ENCODE measurements at places on chromosomes 11 and 22.

DNA sequence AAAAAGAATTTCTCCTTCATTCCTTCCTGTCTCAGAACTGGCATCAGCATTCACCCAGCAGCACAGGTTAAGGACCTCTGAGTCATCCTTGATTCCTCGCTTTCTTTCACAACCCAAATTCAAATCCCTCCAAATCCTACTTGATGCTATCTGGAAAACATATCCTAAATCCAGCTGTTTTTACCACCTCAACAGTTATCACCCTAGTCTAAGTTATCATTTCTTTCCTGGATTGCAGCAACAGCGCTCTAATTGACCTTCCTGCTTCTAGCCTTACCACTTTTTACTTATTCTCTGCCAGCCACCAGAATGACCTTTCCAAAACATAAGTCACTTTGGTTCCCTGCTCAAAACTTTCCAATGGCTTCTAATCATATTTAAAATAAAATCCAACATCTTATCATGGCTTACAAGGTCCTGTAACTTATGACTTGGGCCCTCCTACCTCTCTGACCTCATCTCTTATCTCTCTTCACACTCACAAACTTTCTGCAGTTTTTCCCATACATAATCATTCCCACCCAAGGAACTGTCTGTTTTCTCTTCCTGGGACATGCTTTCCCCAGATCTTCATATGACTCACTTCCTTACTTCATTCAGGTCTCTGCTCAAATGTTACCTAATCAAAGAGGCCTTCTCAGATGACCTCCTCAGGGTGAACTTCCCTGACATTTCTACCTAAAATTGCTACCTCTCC lies 119.4 kb downstream of the TTC28 start:
- DNase-seq, result peak; percentile 36

GRCh38 chr22:44424867-44425693 lies 73.0 kb downstream of the RTL6 start:
- no peak for DNase-seq

DNA sequence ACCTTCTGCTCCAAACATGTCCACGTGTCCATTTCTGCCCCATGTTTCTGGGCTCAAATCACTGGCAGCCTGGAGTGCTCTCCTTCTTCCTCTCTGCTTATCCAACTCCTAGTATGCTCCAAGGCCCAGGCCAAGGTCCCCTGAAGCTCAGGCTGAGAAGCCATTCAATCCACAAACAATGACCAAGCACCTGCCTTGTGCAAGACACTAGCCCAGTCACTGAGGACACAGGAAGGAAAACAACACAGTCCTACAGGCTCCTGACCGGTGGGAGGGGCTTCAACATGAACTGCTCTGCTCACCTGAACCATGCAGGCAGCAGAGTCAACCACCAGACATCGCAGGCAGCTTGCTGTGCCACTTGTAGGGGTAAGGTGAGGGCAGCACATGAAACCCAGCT lies 93.6 kb downstream of the RPL27A start:
- DNase-seq, result peak; percentile 38

GRCh38 chr22:47553436-47553835 lies 791.0 kb downstream of the TBC1D22A start:
- no peak for DNase-seq

DNA sequence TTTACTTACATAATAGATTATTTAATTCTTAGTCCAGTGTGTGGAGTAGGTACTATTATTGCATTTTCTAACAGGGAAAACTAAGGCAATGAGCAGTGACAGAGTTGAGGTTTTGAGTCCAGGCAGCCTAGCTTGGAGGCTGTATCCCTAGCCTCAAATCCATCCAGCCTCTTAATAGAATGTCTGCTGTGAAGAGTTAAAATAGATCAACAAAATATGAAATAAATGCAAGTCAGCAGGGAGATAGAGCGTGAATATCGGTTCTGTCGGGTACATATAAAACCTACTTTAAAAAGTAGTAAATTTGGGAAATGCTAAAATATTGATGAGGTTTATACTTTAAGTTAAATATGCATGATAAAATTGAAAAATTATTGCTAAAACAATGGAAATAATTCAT lies 53.3 kb downstream of the MED15 start:
- DNase-seq, result no peak

GRCh38 chr11:73019996-73020395 lies 122.1 kb downstream of the FCHSD2 start:
- DNase-seq, result no peak

DNA sequence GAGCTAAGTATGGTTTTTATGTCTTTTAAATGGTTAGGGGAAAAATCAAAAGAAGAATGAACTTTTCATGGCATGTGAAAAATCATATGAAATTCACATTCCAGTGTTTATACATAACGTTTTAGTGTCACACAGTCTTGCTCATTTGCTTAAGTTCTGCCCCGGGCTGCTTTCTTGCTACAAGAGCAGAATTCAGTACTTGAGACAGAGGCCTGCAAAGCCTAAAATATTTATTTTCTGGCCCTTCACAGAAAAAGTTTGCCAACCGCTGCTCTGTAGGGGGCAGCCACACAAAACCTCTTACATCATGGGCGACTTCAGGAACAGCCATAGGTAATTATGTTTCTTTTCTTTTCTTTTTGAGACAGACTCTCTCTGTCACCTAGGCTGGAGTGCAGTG lies 1.0 kb upstream of the ATG2A start:
- no peak for DNase-seq

DNA sequence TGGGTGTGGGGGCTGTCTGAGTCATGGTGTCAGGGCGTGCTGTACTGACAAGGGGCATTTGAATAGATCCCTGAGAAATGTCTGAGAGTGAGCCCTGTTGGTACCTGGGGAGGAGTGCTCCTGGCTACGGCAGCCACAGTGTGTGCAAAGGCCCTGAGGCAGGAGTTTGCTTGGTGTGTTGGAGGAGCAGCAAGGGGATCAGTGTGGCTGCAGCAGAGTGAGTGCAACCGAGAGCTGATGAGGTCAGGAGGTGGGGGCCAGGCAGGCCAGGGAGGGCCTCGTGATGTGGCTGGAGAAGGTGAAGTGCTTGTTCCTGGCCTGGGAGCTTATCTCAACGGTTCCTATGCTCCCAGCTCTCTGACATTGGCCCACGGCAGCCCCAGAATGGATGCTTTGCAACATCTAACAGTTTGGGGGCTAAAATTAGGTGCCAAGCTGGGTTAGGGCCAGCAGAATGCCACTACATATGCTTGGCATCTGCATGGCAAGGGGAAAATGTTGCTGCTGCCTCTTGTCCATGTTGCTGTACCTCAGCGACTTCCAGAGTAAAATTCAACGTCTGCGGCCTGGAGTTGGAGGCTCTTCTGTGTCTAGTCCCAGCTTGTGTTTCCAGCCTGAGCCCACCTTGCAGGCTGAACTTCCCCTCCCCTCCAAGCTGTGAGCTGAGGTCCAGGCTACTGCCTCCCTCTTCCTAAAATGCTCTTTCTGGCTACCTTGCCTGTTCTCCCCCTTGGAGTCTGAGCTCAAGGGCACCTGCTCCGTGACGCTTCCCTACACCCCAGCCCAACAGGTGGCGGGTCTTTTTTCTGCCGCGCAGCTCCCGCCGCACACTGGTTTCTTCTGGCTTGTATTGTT lies 48.2 kb upstream of the MYEOV start:
- DNase-seq, result no peak

DNA sequence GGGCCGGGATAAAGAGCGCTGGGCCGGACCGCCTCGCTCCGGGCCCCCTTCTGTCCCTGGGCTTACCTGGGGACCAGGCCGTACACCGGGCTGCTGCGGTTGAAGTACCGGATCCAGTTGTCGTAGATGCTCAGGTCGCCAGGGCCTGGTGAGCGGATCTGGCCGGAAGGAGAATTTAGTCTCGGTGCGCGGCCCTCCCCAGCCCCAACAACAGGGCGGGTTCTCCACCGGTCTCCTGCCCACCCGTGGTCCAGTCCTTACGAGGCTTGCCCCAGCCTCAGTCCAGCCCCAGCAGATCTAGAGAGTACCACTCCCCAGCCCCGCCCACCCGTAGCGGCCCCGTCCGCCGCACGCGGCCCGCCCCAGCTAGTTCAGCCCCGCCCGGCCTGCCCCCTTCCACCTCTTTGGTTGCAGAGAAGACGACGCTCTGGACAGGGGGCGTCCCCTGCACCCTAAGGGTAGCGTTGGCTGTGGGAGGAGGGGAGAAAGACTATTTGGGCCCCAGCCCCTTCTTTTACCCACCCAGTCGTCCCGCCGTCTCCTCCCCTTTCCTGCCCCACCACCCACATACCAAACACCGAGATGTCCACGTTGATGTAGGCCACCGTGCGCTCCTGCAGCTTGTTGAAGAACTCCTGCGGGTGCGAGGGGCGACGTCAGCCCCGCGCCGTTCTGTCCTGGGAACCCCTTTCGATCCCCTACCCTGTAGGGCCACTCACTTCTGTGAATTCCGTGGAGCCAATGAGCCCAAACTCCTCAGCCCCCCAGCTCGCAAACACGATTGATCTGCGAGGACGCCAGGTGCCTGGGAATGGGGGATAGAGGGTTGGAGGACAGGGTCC lies 6.8 kb downstream of the SAC3D1 start:
- no peak for DNase-seq

DNA sequence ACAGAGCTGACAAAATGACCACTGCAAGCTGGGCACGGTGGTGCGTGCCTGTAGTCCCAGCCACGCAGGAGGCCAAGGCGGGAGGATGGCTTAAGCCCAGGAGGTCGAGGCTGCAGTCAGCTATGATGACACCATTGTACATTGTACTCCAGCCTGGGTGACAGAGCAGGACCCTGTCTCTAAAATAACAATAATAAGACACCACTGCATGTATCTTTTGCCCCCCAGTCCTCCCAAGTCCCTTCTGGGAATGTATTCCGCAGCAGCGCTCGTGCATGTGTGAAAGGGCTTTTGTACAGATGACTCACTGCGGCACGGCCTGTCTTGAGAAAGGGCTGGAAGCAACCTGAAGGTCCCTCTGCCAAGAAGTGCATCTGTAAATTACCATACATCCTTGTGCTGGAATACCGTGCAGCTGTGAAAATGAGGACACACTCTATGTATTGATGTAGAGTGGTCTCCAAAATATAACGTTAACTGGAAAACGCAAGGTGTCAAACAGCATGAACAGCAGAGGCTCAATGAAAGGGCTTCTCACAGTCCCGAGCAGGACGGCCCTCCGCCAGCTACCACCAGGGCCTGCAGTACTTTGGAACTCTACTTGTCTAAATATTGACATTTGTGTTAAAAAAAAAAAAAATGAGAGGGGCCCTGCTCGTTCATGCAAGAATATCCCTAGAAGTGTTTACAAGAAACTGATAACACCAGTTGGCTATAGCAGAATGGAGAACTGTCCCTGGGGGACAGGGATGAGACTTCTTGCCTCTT lies 9.0 kb upstream of the CDC42EP2 start:
- no peak for DNase-seq

DNA sequence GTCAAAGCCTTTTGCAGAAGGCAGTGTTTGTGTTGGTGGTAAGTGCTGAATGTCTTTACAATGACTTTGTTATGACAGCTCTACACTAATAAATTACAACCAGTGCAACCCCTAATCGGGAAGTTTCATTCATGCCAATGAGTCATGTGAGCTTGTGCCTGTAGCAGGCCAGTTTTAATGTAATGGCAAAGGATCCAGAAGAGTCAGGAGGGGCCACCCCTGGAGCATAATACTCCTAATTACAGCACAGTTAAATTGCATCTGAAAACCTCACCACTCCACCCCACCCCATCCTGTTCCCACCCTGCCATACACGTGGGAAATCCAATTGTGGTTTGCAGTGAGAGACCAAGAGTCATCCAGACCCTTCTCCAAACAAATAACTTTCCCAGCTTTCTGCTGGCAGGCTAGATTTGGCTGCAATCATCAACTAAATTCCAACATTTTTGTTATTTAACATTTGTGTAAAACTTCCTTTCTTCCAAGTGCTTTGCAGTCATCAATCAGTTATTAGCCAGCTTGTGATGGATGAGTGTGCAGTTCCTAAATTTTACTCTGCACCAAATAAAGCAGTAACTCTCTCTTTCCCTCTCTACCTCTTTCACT lies 277.3 kb upstream of the FAT3 start:
- DNase-seq, result no peak

DNA sequence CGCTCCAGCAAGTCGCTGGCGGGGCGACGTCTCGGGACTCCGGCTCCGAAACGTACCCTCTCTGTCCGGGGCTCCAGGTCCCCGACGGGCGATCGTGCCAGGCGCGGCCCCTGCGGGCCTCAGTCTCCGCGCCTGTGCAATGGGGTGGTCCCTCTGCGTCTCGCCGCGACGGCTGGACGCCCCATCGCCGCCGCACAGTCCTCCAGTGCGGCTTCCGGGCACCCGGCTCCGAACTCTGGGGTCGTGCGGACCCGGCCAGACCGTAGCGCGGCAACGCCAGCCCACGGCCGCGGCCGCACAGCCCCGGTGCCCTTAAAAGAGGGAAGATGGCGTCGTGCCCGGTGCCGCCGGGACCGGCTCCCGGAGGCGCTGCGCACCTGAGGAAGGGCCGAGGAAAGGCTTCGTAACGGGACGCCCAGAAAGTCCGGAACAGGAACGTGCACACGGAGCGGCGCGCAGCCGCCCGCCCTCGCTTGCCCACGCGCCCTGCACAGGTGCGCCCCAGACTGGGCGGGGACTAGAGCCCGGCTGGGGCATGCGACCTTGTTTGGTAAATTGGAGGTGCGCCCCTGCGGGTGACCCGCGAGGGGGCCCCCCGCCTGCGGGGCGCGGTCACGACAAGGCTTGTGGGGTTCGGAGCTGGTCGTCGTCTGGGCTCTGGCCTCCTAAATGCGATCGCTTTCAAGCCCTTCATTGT lies 525 bp downstream of the BIK start:
- DNase-seq, result peak; percentile 40

- no peak for DNase-seq
These were observed 828.0 kb downstream of the DLG2 start for GRCh38 chr11:84799112-84799511.

DNA sequence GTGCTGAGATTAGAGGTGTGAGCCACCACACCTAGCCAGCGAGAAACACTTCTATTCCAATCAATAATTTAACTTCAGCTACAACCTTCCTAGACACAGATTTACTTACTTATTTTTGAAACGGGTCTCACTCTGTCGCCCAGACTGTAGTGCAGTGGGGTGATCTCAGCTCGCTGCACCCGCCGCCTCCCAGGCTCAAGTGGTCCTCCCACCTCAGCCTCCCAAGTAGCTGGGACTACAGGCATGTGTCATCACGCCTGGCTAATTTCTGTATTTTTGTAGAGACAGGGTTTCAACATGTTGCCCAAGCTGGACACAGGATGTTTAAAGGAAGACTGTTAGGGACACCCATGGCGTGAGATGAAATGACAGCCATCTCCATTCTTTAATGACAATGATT lies 61.3 kb downstream of the MICAL3 start:
- no peak for DNase-seq

- no peak for DNase-seq
These were observed at the start of gene ELFN2 for GRCh38 chr22:37427135-37427710. Gene ELFN2, minus strand, starts transcription at chr22:37427479. Its CDS starts 51,945 bp downstream, at chr22:37375534.

DNA sequence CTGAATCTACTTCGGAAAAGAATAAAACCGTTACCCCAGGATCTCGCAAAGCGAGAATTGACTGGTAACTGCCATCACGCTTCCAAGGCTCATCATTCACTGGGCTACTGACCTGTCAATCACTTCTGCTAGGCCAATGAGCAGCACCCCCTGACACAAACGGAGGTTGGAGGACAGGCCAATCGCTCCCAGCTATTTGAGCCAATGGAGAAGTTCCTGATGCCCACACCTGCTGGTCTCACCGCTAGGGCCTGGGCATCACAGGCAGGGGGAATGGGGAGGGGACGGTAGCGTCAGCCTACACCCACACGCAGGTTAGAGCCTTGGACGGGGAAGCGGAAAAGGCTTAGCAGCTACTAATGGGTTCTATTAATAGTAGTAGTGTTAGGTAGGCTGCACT lies 56.7 kb upstream of the CHST1 start:
- no peak for DNase-seq

All from adrenal gland (tissue), 19 donors.